ENCODE measurements at places on chromosomes 6 and 20.

GRCh38 chr6:32905078-32905477, 35.8 kb downstream of the HLA-DMB start:
- DNase-seq: no peak

DNA sequence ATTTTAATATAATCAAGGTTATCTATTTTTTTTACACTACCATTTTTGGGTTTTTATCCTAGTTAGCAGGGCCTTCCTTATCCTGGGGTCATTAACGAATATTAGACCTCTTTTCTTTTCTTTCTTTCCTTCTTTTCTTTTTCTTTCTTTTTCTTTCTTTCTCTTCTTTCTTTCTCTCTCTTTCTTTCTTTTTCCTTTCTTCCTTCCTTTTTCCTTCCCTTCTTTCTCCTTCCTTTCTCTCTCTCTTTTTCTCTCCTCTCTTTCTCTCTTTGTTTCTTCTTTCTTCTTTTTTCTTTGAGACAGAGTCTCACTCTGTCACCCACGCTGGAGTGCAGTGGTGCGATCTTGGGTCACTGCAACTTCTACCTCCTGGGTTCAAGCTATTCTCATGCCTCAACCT, 120.4 kb upstream of the PDE7B start:
- DNase-seq: no peak

DNA sequence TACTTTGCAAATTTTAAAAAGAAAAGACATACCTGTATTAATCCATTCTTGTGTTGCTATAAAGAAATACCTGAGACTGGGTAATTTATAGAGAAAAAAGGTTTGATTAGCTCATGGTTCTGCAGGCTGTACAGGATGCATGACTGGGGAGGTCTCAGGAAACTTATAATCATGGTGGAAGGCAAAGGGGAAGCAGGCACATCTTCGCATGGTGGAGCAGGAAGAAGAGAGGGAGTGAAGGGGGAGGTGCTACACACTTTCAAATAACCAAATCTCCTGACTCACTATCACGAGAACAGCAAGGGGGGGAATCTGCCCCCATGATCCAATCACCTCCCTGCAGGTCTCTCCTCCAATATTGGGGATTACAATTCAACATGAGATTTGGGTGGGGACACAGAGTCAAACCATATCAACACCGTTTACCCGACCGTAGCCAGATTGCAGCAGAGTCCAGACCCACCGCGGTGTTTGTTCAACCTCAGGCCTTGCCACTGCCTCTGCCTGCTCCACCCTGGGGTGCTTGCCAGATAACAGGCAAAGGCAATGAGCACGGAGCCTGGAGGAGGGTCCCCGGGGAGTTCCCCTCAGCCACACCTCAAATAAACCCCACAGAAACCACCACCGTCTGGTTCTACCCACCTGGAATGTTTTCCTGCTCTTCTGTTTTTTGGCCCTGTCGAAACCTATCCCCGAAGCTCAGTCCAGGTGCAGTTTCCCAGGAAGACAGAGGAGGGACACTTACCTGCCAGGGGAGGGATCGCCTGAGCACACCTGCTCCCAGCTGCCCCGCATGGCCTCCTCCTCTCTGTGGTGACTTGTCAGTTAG, 142.2 kb upstream of the AFDN start:
- DNase-seq: no peak

- DNase-seq: no peak
Measured at GRCh38 chr6:168815229-168815628, 374.2 kb downstream of the SMOC2 start.

- no peak for DNase-seq
Measured at GRCh38 chr20:32562495-32562911, 22.6 kb downstream of the NOL4L start.

- DNase-seq: no peak
Measured at GRCh38 chr6:14837435-14837834, 408.4 kb upstream of the JARID2 start.

DNA sequence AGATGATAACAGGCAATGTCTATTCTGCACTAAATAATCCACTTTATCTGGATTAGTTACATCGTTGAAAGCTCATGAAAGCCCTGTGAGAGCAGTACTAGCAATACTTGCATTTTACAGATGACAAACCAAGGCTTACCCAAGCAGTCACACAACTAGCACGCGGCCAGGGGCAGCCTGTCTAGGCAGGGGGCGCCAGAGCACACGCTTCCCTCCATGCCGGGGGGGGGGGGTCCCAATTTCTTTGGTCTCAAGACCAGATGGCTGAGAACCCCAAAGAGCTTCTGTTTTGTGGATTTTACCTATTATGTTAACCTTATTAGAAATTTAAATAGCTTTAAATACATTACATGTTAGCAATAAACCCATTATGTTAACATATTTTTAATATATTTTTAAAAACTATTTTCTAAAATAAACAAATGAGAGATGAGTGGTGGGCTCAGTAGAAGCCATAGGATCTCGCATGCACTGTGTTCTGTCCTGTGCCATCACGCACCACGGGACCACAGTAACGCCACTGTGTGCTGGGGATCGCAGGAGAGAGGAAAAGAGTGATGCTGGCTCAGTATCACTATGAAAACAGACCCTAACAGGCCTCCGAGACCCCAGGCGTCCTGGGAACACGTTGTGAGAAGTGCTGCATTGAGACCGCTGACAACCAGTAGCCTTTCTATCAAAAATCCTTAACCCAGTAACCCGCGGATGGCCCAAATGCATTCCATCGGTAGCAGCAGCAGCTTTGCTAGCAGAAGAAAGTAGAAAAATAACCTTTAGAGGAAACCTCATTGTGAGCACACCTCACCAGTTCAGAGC, 5.3 kb upstream of the PRR18 start:
- no peak for DNase-seq

DNA sequence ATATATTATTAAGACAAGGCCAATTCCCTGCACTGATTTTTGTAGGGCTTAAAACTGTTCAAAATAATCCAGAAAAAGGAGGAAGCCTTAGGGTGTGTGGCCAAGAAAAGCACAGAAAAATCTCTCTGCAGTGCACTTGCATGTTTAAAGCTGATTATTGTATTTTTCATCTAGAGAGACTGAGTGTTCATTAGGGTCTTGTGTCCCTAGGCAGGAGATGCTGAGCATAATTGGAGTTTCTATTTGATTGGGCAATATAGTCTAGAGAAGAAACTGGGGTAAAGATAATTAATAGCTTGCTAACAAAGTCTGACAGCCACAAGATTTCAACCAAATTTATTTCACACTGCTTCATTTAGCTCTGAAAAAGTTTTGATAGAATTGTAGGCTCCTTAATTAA, 2.4 kb downstream of the FLRT3 start:
- DNase-seq: no peak

DNA sequence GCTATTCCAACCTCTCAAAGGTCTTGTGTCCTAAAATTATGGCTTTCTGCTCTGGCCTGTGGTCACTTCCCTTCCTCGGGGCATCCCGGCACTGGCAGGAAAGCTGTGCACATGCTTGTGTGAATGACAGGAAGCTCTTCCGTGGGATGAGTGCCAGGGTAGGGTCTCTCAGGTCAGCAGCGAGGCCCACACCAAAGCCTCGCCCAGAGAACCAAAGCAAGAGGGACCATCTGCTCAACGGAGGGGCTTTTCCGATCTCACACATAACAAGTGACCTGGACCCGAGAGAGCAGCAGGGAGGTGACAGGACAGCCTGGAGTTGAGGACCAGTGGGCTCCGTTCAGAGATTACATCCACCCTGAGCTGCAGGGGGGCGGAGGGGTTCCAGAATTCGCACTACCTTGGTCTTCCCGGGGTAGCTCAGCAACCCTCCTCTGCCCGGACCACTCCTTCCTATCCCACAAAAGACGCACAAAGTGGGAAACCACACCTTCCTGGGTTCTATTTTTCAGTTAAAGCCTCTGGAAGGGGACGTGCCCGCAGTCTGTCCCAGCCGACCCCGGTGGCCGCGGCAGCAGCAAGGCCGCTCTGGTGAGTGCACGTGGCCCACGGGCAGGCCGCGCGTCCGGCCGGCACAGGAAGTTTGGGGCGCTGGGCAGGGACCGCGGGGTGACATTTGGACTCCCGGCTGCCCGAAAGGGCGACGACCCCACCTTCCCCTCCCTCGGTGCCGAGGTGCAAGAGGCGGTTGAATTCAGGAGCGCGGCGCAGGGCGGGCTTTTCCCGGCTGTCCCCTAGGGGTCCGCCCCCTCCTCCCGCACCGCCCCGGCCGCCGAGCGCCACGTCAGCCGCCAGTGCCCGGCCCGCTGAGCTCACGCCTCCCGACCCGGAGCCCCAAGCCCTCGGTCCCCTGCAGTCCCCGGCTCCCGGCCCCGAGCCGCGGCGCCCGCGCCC, 988 bp downstream of the TXNDC5 start:
- DNase-seq: no peak

DNA sequence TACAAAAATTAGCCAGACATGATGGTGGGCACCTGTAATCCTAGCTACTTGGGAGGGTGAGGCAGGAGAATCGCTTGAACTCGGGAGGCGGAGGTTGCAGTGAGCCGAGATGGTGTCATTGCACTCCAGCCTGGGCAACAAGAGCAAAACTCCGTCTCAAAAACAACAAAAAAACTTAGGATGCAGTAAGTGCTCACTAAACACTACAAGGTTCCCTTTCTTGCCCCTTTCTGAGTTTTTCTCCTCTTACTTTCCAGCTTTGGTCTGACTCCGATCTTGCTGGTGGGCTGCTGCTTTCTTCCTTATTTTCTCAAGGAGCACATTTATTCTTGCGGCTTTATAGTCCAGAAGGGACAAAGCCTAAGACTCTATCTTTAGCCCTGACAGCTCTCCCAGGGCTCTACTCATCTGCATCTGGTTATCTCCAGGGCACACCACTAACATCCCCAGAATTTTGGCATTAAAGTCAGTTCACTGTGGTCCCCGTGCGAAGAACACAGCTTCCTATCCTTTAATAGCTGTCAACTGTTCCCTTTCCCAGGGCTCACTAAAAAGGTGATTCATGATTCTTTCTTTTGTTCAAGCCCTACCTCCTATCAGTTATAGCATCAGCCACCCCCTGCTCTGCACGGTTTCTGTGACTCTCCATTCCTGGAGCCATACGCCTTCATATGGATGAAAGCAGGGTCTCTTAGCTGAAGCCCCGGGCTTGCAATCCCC, 17.1 kb upstream of the RPN2 start:
- no peak for DNase-seq

- DNase-seq: no peak
Measured at GRCh38 chr6:10269814-10270472, 144.9 kb downstream of the TFAP2A start.

GRCh38 chr6:16437984-16438383, 199.6 kb downstream of the GMPR start:
- no peak for DNase-seq

DNA sequence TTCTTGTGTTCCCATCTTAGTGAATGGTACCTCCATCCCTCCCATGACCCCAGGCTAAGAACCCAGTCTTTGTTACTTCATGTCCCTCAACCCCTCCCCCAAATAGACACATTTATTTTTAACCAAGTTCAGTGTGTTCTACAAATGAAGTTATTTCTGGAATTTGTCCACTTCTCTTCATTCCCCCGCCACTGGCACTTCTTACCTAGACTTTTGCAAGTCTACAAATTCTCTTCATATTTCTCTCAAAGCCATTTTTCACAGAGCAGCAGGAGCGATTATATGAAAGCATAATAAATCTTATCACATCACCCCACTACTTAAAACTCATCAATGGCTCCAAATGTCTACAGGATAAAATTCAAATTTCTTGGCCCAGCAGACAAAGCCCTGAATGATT, 131.4 kb downstream of the BTBD9 start:
- DNase-seq: no peak

GRCh38 chr6:142112451-142113061, 20.2 kb upstream of the GJE1 start:
- DNase-seq: peak; percentile 63

- DNase-seq: no peak
Measured at GRCh38 chr6:25620391-25620790, 31.6 kb upstream of the SCGN start.

- no peak for DNase-seq
Measured at GRCh38 chr6:161649068-161649467, 375.2 kb upstream of the AGPAT4 start.

DNA sequence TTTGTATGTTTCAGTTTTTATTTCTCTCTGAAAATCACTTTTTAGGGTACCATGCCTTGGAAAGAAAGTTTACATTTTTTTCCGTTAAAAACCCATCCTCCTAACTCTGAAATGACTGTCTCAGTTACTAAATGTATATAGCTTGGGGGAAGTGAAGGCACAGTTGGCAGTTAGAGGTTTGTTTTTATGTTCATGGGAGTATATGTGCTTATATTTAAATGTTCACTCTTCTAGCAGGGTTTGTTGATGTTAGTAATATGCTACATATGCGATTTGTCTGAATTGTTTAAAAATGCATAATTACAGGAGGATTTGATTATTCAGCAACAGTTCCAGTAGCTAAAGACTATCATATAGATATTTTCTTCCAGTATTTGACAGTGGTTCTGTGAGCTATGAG, 31.1 kb downstream of the CDKAL1 start:
- no peak for DNase-seq

GRCh38 chr6:157020881-157021343, 243.7 kb downstream of the ARID1B start:
- DNase-seq: no peak

DNA sequence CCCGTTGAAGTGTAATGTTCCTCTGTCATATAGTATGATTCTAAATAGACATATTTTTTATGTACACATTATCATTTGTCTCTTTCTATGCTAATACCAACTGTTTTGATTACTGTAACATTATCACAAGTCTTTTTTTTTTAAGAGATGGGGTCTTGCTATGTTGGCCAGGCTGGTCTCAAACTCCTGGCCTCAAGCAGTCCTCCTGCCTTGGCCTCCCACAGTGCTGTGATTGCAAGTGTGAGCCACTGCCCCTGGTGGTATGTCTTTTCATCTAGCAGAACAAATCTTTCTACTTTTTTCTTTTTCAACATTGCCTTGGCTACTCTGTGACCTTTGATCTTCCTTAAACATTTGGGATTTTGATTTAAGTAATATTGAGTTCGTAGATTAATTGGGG, 57.7 kb downstream of the SLX4IP start:
- no peak for DNase-seq

GRCh38 chr6:88365230-88365629, 199.1 kb upstream of the CNR1 start:
- no peak for DNase-seq

- DNase-seq: no peak
Measured at GRCh38 chr6:20605581-20605980, 71.3 kb downstream of the CDKAL1 start.

GRCh38 chr6:1094306-1094705, 217.6 kb upstream of the FOXQ1 start:
- DNase-seq: no peak

- no peak for DNase-seq
Measured at GRCh38 chr6:92124200-92124651, 1295.1 kb downstream of the EPHA7 start.

- no peak for DNase-seq
Measured at GRCh38 chr6:136757150-136757549, 35.1 kb downstream of the MAP3K5 start.
